Endothelial cell (in vitro differentiated cells): ENCODE measurements at places on chromosomes 7 and 10.
A peak's percentile ranks its signal among the peaks of the same experiment; 100 is the strongest.

GRCh38 chr7:155431231-155431630, 26.7 kb upstream of the EN2 start:
- DNase-seq = no peak

DNA sequence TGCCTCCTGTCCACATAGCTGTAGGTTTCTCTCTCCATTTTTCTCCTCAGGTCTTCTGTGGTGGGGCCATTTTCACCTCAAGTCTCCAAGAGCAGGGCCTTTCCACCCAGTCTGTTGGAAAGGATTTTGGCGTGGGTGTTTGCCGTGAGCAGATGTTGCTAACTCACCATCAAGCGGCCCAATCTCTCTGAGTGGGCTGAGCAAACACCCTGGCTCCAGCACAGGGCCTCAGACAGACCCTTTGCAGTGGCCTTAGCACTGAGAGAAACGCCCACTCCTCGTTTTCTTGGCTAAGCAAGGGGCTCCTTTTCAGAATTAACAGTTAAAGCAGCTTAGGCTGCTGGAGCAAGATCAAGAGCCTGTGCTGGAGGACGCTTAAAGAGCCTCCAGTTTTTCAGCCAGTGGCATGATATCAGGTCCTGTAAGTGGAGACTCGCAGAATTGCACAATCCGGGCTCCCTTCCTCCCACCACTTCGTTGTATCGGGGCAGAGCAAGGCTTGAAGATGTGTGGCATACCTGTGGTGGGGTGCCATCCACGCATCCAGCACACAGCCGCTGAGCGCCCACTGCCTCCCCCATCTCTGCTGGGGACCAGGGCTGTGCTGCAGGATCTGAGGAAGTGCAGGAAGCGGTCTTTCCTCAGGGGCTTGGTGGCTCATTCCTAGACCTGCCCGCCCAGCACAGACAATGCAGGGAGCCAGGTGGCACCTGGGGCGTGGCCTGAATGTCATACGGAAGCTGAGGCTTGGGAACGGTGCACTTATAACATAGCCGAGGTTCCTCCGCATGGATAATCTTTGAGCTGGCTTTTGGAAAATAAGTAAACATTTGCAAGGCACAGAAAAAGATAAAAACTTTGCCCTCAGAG, 142.7 kb downstream of the ADARB2 start:
- DNase-seq = no peak

- DNase-seq = no peak
Observed at GRCh38 chr7:148686312-148686937, 12.3 kb upstream of the CUL1 start.

GRCh38 chr7:149772241-149772955, 990 bp downstream of the ZNF467 start:
- peak; percentile 52 for DNase-seq

GRCh38 chr10:22912763-22913384, 15.0 kb upstream of the ARMC3 start:
- no peak for DNase-seq

- no peak for DNase-seq
Observed at GRCh38 chr7:70568674-70569334, 563.1 kb upstream of the GALNT17 start.

GRCh38 chr10:30894221-30894620, 137.4 kb downstream of the ZNF438 start:
- no peak for DNase-seq
